Activated CD8-positive, alpha-beta T cell treated with anti-CD3 and anti-CD28 coated beads for 36 hours (primary cell): ENCODE measurements at places on chromosomes 6 and 20. TPM values are rescaled to one million over a fixed set of nuclear protein-coding genes. Genes with fewer than 3 reads are reported as not detected.

CD93 gene
- total RNA-seq, result 0.11 TPM

IP6K3 gene
- not detected for total RNA-seq

BPIFB1 gene
- not detected for total RNA-seq

GRCh38 chr6:33808641-33809180, 4.9 kb upstream of the MLN start:
- DNase-seq, result no peak

ACTL10 gene
- total RNA-seq, result 2.4 TPM
